ENCODE measurements at places on chromosomes 4 and X.
A peak's percentile ranks its signal among the peaks of the same experiment; 100 is the strongest.

- no peak for DNase-seq
Observed at GRCh38 chr4:15186149-15186548, 183.9 kb downstream of the CPEB2 start.

- peak; percentile 66 for DNase-seq
Observed at GRCh38 chr4:56048702-56049431, 100.1 kb downstream of the CEP135 start.

GRCh38 chr4:165472943-165473676 lies 94.3 kb downstream of the CPE start:
- DNase-seq = no peak

- no peak for DNase-seq
Observed at GRCh38 chrX:148923631-148924030, 423.2 kb downstream of the AFF2 start.

GRCh38 chrX:65697915-65698796 lies 30.7 kb downstream of the MSN start:
- no peak for DNase-seq

GRCh38 chrX:69232945-69233344 lies 67.7 kb upstream of the PJA1 start:
- peak; percentile 26 for DNase-seq

GRCh38 chr4:183823434-183823833 lies 81.7 kb upstream of the STOX2 start:
- DNase-seq = peak; percentile 86

DNA sequence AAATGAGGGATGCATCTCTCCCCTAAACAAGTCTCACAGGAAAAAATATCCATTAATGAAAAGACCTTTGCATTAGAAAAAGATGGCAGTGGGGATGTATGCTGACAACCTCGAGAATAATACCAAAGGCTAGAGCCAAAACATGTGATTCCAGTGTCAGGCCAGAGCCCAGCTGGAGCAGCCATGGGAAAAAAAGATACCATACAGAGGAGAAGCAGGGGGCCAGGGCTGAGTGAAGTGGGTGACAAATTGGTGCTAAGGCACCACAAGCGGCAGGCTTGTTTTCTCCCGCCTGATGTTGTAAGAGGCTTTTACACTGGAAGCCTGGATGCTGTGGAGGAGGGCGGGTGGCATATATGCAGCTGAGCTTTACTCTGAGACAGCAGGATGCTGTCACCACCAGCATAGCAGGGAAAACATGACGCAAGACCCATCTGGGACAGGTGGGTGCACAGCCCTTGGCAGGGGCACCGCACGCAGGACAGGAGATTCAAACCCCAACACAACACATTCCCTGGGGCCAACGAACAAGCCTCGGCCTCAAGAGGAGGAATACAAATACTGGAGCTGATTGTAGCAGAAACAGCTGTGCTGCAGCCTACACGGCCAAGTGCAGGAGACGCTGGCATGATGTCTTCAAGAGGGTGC lies 91.9 kb downstream of the TSPAN5 start:
- DNase-seq = peak; percentile 40

- no peak for DNase-seq
Observed at GRCh38 chrX:1767026-1767425, 152.2 kb downstream of the ASMT start.

DNA sequence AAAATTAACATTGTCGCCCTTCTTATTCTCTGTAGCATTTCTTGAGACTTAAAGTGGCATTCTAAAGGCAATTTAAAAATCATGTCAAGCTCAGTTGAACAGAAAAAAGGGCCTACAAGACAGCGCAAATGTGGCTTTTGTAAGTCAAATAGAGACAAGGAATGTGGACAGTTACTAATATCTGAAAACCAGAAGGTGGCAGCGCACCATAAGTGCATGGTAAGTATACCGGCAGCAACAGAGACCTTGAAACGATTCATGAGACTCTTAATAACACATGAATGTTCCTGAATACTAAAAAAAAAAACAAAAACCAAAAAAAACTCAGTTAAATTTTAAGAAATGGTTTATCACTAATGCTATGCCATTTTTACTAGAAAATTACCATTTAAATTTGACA lies 82.4 kb upstream of the HPRT1 start:
- DNase-seq = peak; percentile 30

Measured in fibroblast of skin of abdomen (primary cell).